Calu3 (cell line): ENCODE measurements at places on chromosomes 2 and 18.

- no peak for DNase-seq
Measured at GRCh38 chr2:103785956-103786355, 1024.1 kb downstream of the TMEM182 start.

GRCh38 chr2:240786355-240786841 lies 33.6 kb downstream of the KIF1A start:
- no peak for DNase-seq

- no peak for DNase-seq
Measured at GRCh38 chr2:70541481-70542020, 12.1 kb downstream of the TGFA start.

DNA sequence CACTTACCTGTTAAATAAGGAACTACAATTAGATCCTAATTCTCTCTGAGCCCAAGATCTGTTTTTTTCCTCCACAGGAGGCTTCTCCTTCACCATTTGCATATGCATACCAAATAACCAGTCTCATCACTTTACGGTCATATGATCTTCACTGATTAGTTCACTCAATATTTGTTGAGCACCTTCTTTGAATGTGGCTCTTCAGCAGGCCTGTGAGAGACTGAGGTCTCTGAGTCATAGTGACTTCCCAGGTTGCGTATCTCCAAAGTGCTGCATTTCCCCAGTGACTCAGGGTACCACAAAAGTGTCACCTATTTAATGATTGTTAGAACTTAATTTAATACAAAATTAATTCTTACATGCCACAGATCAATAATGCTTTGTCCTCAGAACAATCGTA lies 108.8 kb upstream of the TRIB2 start:
- no peak for DNase-seq

DNA sequence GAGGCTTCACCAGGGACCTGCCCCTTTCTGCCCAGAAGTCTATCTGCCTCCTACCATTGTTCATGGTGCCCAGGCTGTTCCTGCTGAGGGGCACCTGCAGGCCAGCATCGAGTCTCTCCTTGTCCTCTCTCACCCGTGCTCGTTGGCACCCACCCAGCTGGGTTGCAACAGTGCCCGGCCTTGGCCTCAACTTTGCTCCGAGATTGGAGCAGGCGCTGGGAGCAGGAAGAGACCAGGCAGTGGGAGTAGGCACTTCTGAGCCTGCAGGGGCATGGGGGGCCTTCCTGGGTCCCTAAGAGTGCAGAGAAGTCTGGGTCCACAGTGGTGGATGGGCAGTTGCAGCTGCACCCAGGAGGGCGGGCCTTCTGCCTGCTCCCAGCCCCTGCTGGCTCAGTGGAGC lies 75.6 kb downstream of the NCOA1 start:
- no peak for DNase-seq

- DNase-seq: no peak
Measured at GRCh38 chr2:105775809-105776559, 31.3 kb downstream of the NCK2 start.
